ENCODE measurements at places on chromosomes 2 and 18.
A peak's percentile ranks its signal among the peaks of the same experiment; 100 is the strongest.

GRCh38 chr2:110843959-110844510, 111.7 kb downstream of the ACOXL start:
- peak overlapping the region; percentile 57 for H3K27ac ChIP-seq
- H3K4me1 ChIP-seq: peaks cover 47% of the 10 kb centered on the region
- no peaks in the 10 kb centered on the region for H3K27me3 ChIP-seq

DNA sequence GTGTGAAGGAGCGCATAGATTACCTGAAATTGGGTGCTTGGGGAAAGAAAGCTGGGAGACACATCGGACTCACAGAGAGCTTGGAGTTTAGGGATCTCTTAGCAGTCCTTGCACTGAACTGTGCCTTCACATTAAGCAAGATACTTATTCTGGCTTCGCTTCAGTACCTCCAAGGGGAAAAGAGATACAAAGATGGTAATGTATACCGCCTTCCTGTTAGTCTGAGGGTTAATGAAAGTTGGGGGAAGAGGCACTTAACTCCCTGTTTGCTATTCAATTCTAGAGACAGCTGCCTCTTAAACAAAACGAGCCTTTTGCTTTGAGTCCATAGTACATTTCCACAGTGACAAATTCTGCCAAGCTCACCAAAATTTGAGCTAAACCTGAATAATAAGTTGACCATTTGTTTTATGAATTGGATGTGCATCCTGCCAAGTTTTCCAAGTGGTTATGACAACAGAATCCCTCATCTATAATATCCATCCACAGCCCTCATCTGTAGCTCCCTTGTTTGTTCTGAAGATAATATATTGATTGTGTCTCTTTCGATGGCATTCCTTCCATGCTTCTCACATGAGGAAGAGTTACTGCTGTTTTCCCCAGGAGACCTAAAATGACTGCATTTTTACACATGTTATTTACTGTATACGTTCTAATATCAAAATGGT, 287.1 kb upstream of the ATP5MC3 start:
- H3K4me1 ChIP-seq: no peaks in the 10 kb centered on the region
- peaks cover 7% of the 10 kb centered on the region for H3K27me3 ChIP-seq
- no peak for DNase-seq
- H3K27ac ChIP-seq: no peak overlapping the region
- H3K4me3 ChIP-seq: no peak overlapping the region

GRCh38 chr2:199495147-199495546, 37.4 kb upstream of the SATB2 start:
- no peaks in the 10 kb centered on the region for H3K4me1 ChIP-seq
- H3K36me3 ChIP-seq: no peaks in the 10 kb centered on the region
- H3K27ac ChIP-seq: no peak overlapping the region
- H3K27me3 ChIP-seq: peaks cover 13% of the 10 kb centered on the region

DNA sequence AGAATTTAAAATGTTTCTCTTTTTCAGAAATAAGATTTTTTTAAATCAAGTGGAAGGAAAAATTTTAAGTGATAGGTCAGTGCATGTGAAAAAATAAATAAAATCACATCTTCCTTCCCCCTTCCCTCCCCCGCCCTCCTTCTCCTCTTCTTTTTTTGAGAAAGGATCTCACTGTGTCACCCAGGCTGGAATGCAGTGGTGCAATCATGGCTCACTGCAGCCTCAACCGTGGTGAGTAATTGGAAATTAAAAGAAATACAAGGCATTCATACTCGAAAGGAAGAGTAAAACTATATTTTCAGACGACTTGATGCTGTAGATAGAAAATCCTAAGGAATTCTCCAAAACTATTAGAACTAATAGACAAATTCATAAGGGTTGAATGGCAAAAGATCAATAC, 16.9 kb upstream of the CRACDL start:
- no peak overlapping the region for H3K27ac ChIP-seq
- H3K27me3 ChIP-seq: peaks cover 38% of the 10 kb centered on the region
- no peak for DNase-seq
- H3K4me1 ChIP-seq: no peaks in the 10 kb centered on the region

GRCh38 chr18:10401930-10402329, 52.5 kb upstream of the APCDD1 start:
- H3K27ac ChIP-seq: no peak overlapping the region
- H3K4me1 ChIP-seq: no peaks in the 10 kb centered on the region

GRCh38 chr18:30999186-30999585, 43.4 kb downstream of the DSC3 start:
- no peaks in the 10 kb centered on the region for H3K36me3 ChIP-seq
- no peak for DNase-seq
- no peak overlapping the region for H3K27ac ChIP-seq
- no peak overlapping the region for H3K4me3 ChIP-seq
- no peaks in the 10 kb centered on the region for H3K27me3 ChIP-seq
- no peaks in the 10 kb centered on the region for H3K4me1 ChIP-seq

- H3K27me3 ChIP-seq: peaks cover 21% of the 10 kb centered on the region
- H3K27ac ChIP-seq: no peak overlapping the region
- H3K4me3 ChIP-seq: no peak overlapping the region
Measured at GRCh38 chr2:63741884-63742579, 99.7 kb upstream of the UGP2 start.

DNA sequence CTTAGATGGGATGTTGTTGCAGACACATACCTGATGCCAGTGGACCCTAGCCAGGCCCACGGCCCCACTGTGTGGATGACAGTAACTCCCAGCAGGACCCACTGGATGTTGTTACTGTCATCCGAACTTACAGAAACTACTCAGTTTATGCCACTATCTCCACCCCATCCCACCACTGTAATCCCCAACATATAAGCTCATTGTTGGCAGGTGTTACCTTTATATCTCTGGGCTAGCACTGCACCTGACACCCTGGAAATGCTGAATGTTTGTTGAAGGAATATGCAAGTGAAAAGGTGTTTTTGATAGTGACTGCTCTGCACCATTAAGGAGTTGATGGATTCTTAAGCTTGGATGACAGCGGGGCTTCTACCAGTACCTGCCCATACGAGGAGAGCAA, 133.5 kb upstream of the ASB18 start:
- DNase-seq: no peak
- no peak overlapping the region for H3K4me3 ChIP-seq
- H3K27me3 ChIP-seq: peaks cover 55% of the 10 kb centered on the region
- H3K36me3 ChIP-seq: peaks cover 2% of the 10 kb centered on the region

GRCh38 chr18:9428301-9428706, 47.0 kb upstream of the RALBP1 start:
- H3K36me3 ChIP-seq: peaks cover 3% of the 10 kb centered on the region
- H3K27ac ChIP-seq: no peak overlapping the region
- H3K4me1 ChIP-seq: no peaks in the 10 kb centered on the region
- H3K27me3 ChIP-seq: peaks cover 12% of the 10 kb centered on the region
- DNase-seq: no peak
- no peak overlapping the region for H3K4me3 ChIP-seq
